Mesothelial cell of epicardium (in vitro differentiated cells): ENCODE measurements at places on chromosomes 13 and 19. TPM values are rescaled to one million over a fixed set of nuclear protein-coding genes. Genes with fewer than 3 reads are reported as not detected.
A peak's percentile ranks its signal among the peaks of the same experiment; 100 is the strongest.

- no peak overlapping the region for H3K27ac ChIP-seq
- H3K4me1 ChIP-seq: no peaks in the 10 kb centered on the region
- H3K36me3 ChIP-seq: no peaks in the 10 kb centered on the region
- DNase-seq: no peak
- no peak overlapping the region for H3K4me3 ChIP-seq
Observed at GRCh38 chr13:101780211-101780610, 327.7 kb downstream of the ITGBL1 start.

DNA sequence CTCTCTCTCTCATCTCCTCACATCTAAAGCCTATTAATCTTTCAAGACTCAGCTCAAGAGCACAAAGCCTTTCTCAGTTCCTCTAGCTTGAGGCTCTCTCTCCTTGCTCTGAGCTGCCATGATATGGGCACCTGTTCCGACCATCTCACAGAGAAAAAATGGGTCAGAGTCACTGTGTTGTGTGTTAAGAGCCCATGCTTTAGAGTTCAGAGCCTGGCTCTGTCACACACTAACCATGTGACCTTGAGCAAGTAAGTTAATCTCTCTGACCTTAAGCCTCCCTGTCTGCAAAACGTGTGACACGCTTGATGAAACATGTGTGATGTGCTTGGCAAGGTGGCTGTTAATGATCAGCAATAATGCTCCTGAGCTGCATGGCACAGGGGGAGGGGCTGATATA is 245.2 kb downstream of the DLEU7 start:
- H3K36me3 ChIP-seq: no peaks in the 10 kb centered on the region
- H3K4me1 ChIP-seq: peaks cover 10% of the 10 kb centered on the region
- no peak overlapping the region for H3K27ac ChIP-seq
- peaks cover 4% of the 10 kb centered on the region for H3K27me3 ChIP-seq
- DNase-seq: no peak
- H3K4me3 ChIP-seq: no peak overlapping the region

- DNase-seq: peak; percentile 34
- peak overlapping the region; percentile 26 for H3K27ac ChIP-seq
- peaks cover 8% of the 10 kb centered on the region for H3K4me1 ChIP-seq
- H3K4me3 ChIP-seq: no peak overlapping the region
- peaks cover 8% of the 10 kb centered on the region for H3K27me3 ChIP-seq
Observed at GRCh38 chr19:32318884-32319520, 26.4 kb upstream of the ZNF507 start.

Gene BICRA
- total RNA-seq: 35.6 to 38.5 TPM (median 36.9 TPM) in 3 replicates

DNA sequence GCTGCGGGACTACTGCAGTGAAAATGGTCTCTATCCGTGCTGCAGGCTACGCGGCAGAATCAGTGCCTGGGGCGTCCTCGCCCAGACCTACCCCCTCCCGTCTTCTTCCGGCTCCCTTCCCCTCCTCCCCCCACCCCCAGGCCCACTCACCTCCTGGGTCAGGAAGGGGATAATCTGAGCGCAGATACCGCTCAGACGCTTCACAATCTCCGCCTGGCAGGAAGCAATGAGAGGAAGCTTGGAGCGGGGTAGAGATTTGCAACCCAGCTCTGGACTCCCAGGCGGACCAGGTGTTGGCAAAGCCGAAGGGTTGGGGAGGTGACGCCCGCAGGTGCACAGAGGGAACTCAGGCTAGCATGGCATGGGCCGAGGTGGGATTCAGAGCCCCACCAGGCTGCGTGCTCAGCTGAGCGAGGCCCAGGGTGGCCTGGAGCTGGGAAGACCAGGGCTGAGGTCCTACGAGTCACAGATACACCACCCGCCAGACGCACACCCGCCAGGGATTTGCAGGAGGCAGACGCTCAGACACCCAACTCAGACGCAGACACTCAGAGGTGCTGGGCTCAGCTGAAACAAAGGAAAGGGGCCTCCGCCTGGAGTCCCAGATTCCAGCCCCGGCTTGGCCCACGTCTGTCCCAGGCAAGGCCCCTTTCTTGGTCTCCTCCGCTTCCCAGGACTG is 4.1 kb downstream of the TLE2 start:
- peak overlapping the region; percentile 46 for H3K4me3 ChIP-seq
- peaks cover 21% of the 10 kb centered on the region for H3K4me1 ChIP-seq
- no peak overlapping the region for H3K27ac ChIP-seq
- H3K36me3 ChIP-seq: peaks cover 12% of the 10 kb centered on the region
- H3K27me3 ChIP-seq: peaks cover 6% of the 10 kb centered on the region

DNA sequence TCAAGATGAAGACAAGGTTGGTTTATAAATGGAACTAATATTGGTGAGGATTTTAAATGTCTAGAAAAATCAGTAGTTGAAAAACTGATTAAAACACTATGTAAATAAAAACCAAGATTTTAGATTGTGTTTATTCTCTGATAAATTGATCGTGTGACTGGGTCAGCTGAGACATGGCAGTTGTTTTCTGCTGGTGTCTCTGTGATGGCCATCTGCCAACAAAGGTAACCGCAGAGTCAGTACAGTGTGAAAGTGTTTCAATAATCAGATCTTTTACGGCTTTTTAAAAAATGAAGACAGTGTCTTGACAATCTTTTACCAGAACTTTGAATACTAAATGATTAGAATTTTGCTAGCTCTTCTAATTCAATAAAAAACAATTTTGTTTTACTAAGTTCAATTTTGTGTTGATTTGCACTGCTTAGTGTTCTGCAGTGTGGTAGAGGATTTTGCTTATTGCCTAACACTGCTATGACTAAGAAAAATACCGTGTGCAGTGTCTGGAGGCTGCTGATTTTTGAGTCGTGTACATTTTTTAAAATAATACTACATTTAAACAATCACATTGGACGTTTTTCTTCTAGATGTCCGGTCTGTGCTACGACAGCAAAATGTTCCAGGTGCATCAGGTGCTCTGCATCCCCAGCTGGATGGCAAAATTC is 32.7 kb upstream of the GPR183 start:
- H3K27me3 ChIP-seq: no peaks in the 10 kb centered on the region
- no peak overlapping the region for H3K27ac ChIP-seq
- H3K4me1 ChIP-seq: no peaks in the 10 kb centered on the region
- H3K4me3 ChIP-seq: no peak overlapping the region

Gene ZNF793
- 29.7 to 32.1 TPM (median 30.4 TPM) in 3 replicates for total RNA-seq

GRCh38 chr13:43124490-43124889 is 101.1 kb downstream of the DNAJC15 start:
- H3K36me3 ChIP-seq: no peaks in the 10 kb centered on the region
- no peak overlapping the region for H3K27ac ChIP-seq
- no peak overlapping the region for H3K4me3 ChIP-seq
- peaks cover 25% of the 10 kb centered on the region for H3K4me1 ChIP-seq
- H3K27me3 ChIP-seq: no peaks in the 10 kb centered on the region

DNA sequence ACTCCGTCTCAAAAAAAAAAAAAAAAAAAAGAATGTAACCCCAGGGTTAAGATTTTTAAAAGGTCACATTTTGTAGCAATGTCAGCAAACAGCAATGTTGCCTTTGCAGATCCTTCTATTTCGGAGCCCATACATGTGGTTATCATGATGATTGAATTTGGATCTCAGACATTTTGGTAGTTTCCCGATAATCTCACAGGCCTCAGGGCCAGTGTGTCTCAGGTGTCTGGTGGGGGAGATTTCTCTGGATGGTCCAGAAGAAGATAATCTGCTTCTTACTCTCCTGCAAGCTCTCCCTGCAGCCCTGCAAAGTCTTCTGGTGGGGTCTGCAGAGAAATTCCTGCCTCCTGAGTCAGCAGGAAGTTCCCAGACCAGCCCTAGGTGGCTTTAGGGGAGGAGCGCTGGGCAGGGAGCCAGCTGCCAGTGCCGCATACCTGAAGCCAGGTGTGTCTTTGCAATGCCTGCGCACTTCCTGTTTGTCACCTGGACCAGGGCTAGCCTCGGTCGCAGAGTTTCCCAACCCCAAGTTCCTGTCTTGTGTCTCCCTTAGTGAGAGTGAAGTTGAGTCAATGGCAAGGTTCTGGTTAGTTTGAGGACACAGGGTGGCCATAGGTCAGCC is 1.4 kb downstream of the SH2D3A start:
- no peak for DNase-seq
- peaks cover 21% of the 10 kb centered on the region for H3K4me1 ChIP-seq
- H3K27me3 ChIP-seq: peaks cover 26% of the 10 kb centered on the region
- H3K27ac ChIP-seq: peak overlapping the region; percentile 94
- H3K4me3 ChIP-seq: peak overlapping the region; percentile 68
- no peaks in the 10 kb centered on the region for H3K36me3 ChIP-seq

Gene CCDC8
- total RNA-seq: 50.3 to 51.7 TPM (median 50.7 TPM) in 3 replicates

DNA sequence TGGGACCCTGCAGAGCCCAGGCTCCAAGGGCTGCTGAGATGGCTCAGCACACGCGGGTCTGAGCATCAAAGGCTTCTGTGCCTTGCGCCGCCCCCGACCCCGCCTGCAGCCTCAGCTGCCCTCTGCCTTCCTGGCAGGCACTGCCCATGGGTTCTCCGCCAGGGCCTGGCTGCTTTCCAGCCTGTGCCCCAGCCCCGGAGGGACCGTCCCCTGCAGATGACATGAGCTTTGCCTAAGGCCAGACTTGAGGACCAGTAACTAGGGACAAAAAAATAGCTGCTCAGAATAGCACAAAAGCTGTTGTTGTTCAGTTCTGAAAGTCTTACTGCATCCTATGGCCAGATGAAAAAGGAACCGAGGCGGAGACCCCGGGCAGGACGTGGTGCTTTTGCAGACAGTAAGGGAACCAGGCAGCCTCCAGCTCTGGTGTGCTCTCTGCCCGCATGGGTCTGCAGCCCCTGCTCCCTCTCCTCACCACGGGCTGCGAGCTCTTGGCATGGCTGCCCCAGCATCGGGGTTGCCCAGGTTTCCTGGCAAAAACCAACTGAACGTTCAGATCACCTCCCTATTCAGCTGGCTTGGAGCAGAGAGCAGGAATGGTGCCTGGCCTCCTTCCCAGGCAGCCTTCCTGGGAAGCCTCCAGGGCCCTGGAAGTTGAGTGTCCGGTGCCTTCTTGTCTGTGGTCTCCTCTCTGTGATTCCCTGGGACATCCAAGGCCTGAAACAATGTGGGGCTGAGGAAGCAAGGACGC is 12.5 kb upstream of the CFAP97D2 start:
- no peaks in the 10 kb centered on the region for H3K36me3 ChIP-seq
- peaks cover 24% of the 10 kb centered on the region for H3K27me3 ChIP-seq
- peaks cover 2% of the 10 kb centered on the region for H3K4me1 ChIP-seq
- peak; percentile 28 for DNase-seq
- H3K4me3 ChIP-seq: no peak overlapping the region

GRCh38 chr13:24165746-24166145 is 5.2 kb downstream of the SPATA13 start:
- no peaks in the 10 kb centered on the region for H3K36me3 ChIP-seq
- peaks cover 47% of the 10 kb centered on the region for H3K27me3 ChIP-seq
- H3K27ac ChIP-seq: no peak overlapping the region
- no peak overlapping the region for H3K4me3 ChIP-seq
- peaks cover 11% of the 10 kb centered on the region for H3K4me1 ChIP-seq
- no peak for DNase-seq

Gene RFX1
- total RNA-seq: 20.6 to 21.6 TPM (median 21.2 TPM) in 3 replicates

DNA sequence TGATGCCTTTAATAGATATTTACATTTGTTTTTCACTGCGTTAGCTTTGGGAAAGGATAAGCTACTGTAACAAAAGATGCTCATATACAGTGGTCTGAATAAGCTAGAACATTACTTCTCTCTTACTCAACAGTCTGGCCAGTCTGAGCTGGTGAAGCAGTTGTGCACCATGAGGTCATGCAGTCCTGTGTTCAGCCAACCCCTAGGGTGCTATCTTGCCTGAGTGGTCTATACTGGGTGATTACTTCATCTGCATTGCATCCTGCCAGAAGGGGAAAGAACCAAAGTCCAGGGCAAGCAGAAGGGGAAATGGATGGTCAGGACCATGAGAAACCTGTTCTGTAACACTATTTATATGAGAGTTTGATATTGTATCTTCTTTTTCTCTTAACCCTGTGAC is 31.5 kb downstream of the ERCC5 start:
- H3K27me3 ChIP-seq: no peaks in the 10 kb centered on the region
- H3K36me3 ChIP-seq: peaks cover 35% of the 10 kb centered on the region
- H3K27ac ChIP-seq: no peak overlapping the region
- H3K4me1 ChIP-seq: peaks cover 9% of the 10 kb centered on the region
- no peak overlapping the region for H3K4me3 ChIP-seq
- no peak for DNase-seq

DNA sequence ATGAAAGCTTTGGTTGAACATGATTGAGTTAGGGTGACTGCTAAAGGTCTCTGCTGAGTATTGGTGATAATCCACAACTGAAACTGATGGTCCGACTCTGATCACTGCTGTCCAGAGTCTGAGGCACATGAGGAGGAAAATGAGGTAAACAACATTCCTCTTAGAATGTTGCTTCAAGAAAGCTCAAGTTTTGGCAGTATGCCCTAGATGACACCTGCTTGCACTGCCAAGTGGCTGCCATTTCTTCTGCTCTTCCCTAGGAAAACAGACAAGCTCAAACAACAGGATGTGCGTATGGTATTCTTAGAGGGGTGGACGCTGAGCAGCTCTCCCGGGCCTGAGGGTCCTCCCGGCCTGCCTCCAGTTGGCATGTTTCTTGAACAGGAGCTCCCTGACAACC is 15.2 kb upstream of the MTIF3 start:
- no peak overlapping the region for H3K4me3 ChIP-seq
- H3K27ac ChIP-seq: no peak overlapping the region
- DNase-seq: no peak
- peaks cover 10% of the 10 kb centered on the region for H3K4me1 ChIP-seq

Gene NACC1
- 63.0 to 76.4 TPM (median 74.5 TPM) in 3 replicates for total RNA-seq

Gene GPC6
- total RNA-seq: 106 to 112 TPM (median 110 TPM) in 3 replicates

Gene ZIC5
- total RNA-seq: not detected in 3 replicates

Gene ZNF416
- total RNA-seq: 9.4 to 10.0 TPM (median 9.5 TPM) in 3 replicates

DNA sequence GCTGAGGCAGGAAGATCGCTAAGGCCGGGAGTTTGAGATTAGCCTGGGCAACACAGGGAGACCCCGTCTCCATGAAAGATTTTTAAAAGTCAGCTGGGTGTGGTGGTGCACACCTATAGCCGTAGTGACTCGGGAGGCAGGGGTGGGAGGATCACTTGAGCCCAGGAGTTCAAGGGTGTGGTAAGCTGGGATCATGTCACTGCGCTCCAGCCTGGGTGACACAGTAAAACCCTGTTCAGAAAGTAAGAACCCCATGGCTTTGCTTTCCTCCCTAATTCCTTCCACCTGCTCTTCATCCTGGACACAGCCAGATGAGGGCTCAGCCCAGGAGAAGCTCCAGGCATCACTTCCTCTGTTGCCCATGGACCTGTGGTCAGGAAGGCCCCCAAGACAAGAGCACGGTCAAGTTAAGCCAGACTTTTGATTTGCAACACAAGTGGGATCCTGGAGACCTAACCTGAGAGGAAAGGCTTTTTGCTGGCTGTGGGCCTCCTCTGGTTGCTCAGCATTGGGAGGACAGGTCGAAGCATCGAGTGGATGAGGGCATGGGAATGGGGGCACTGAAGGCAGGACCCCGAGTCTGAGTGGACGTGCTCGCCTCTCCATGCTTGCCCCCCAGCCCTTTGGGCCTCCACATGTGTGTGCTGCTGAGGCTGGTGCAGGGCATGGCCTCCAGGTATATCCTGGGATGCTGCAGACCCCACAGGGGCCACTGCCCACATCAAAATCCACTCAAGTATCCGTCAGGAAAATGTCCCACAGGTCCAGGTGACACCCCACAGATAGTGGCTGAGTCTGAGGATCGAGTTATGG is 25.4 kb downstream of the TUBA3C start:
- H3K36me3 ChIP-seq: peaks cover 7% of the 10 kb centered on the region
- H3K4me3 ChIP-seq: no peak overlapping the region
- no peaks in the 10 kb centered on the region for H3K27me3 ChIP-seq
- DNase-seq: no peak
- H3K27ac ChIP-seq: no peak overlapping the region
- H3K4me1 ChIP-seq: no peaks in the 10 kb centered on the region

- H3K27ac ChIP-seq: no peak overlapping the region
- H3K36me3 ChIP-seq: peaks cover 9% of the 10 kb centered on the region
- no peak for DNase-seq
- no peaks in the 10 kb centered on the region for H3K27me3 ChIP-seq
Observed at GRCh38 chr13:85671336-85671735, 127.9 kb downstream of the SLITRK6 start.
